ENCODE measurements at places on chromosomes 1 and 21. TPM values are rescaled to one million over a fixed set of nuclear protein-coding genes. Genes with fewer than 3 reads are reported as not detected.

Gene KCNA2
- total RNA-seq: not detected

Gene OR2L2
- not detected for total RNA-seq

Gene PHACTR4
- 4.2 TPM for total RNA-seq

Gene OMA1
- total RNA-seq: 93.6 TPM

Gene CFHR1
- total RNA-seq: not detected

Gene UBL4B
- not detected for total RNA-seq

Gene KLHDC8A
- total RNA-seq: not detected

DNA sequence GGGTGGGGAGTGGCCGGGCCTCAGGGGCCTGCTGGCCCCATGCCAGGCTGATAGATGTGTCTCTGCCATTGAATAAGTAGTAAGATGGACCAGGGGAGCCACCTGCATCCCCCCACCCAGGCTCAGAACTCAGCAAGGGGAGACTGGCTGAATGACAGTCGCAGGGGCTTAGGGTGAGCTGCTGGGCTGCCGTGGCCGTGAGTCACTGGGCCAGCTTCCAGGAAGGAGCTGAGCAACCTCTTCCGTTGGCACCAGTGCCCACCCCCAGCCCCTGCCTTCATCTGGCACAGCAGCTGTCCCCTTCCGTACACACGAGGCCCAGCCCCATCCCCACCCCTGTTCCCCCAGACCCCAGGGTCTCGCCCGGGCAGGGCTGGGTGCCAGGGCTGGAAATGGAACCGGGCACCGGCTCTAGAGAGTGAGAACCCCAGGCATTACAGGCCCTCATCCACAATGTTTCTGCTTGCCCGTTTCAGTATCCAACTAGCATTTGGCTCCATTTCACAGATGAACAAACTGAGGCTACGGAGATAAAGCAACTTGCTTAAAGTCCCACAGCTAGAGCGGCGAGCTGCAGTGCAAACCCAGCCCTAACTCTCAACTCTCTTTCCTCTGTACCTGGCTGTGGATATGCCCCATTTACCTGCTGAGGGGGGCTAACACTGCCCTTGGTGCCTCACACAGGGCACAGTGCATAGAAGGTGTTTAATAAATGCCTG lies 10.2 kb downstream of the WNT4 start:
- no peak for DNase-seq

GRCh38 chr1:7515175-7515574 lies 255.9 kb upstream of the VAMP3 start:
- DNase-seq: no peak

- DNase-seq: peak; percentile 51
These were observed 34.2 kb downstream of the AK5 start for GRCh38 chr1:77316006-77316405.

- DNase-seq: peak; percentile 80
These were observed 696 bp downstream of the TGFB2 start for GRCh38 chr1:218345673-218346390.

DNA sequence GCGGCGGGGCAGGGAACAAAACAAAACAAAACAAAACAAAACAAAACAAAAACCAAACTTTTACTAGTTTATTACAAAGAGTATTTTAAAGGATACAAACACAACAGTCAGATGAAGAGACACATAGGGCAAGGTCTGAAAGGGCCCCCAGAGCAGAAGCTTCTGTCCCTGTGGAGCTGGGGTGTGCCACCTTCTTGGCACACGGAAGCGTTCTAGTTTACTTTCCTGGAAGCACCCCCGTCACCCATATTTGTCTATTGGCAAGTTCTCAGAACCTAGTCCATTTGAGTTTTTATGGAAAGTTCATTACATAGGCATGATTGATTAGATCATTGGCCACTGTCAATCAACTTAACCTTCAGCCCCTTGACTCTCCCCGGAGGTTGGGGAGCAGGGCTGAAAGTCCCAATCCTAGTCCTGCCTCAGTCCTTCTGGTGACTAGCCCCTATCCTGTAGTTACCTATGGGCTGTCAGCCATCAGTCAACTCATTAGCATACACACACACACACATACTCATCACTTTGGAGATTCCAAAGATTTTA lies 380.4 kb downstream of the DPYD start:
- no peak for DNase-seq

GRCh38 chr21:43829575-43830119 lies 35.4 kb upstream of the AGPAT3 start:
- no peak for DNase-seq

DNA sequence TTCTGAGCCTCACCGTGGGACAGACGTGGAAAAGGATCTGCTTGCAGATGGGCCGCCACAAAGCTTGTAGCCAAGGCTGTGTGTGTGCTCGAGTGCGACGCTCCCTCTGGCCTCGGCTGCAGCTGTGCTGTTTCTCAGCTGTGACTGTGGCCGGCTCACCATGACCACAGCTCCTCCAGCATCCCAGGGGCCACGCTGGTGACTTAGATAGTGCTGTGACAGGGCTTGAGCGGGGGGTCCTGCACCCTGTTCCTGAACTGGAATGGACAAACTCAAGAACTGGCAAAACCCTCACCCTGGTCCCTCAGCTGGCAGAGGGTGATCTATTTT lies 17.4 kb upstream of the ACTRT2 start:
- DNase-seq: no peak

DNA sequence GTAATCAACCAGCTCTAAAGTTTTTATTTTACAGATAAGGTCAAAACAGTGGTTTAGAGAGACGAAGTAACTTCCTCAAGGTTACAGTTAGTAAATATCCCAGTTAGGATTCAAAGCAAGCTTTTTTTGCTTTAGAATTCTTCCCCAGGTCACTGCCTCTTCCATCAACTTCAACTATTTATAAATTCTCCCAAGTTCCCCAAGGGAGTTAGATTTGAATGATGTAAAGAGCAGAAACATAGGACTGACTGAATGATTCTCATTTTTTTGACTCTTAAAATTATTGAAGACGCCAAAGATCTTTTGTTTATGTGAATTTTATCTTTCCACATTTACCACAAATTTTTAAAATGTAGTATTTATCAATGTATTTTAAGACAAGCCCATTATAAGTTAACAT lies 4.1 kb downstream of the POGZ start:
- DNase-seq: no peak

GRCh38 chr1:173963477-173963876 lies 46.4 kb upstream of the SERPINC1 start:
- no peak for DNase-seq

DNA sequence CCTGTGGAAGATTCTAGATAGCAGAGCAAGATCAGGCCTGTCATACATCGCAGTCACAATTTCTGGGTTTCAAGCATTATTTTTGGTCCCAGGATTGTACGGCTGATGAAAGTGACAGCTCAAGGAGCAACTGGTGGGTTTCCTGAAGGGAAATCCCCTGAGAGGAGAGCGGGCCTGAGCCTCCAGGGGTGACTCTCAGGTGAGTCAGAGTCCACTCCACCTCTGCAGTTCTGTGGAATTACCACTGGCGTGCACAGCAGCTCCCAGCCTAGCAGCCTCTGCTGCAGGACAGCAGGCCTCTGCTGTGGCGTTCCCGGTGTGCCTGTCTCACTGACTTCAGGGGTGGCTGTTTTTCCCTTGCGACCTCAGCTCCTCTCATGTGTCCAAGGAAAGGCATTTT lies 24.4 kb downstream of the SLC66A1 start:
- no peak for DNase-seq

DNA sequence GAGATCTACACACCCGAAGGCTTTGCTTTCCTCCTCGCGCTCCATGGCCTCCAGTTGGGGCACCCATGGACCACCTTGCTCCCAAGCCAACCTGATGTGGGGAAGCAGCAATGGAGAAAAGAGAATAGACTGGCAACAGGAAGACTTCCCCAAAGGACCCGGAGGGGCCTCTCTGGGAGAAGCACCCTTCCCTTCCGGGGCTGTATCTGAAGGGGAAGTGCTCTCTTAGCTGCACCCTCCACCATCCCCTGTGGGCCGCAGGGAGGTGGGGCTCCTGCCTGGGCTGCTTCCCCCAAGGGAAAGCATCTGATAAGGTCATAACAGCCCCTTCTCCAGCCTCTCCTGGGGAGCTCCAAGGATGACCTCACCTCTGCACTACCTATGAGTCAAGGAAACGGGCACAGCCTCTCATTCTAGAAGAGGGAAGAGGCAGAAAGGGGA lies 100.2 kb downstream of the RIPK4 start:
- DNase-seq: no peak

- DNase-seq: no peak
These were observed 22.1 kb downstream of the SOX13 start for GRCh38 chr1:204094856-204095634.

GRCh38 chr1:85240174-85240601 lies 19.3 kb downstream of the C1orf52 start:
- DNase-seq: no peak

GRCh38 chr1:230986976-230987375 lies 8.1 kb downstream of the ARV1 start:
- DNase-seq: peak; percentile 38

GRCh38 chr1:176880955-176881595 lies 283.4 kb downstream of the ASTN1 start:
- DNase-seq: peak; percentile 39

DNA sequence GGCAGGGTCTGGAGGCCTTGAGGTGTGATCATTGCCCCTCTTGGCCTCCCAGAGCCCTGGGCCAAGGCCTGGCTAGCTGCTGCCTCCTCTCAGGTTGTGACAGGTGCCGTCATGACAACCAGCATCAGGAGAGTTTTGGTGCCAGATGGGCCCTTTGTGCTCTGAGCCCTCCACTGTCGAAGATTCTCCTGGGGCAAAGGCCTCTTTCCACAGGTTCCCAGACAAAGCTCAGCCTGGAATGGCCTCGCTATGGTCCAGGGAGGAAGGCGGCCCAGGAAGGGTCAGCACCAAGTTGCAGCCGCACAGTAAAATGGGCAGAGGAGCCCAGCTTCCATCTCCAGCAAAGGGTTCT lies 78.4 kb downstream of the ALPL start:
- DNase-seq: no peak

DNA sequence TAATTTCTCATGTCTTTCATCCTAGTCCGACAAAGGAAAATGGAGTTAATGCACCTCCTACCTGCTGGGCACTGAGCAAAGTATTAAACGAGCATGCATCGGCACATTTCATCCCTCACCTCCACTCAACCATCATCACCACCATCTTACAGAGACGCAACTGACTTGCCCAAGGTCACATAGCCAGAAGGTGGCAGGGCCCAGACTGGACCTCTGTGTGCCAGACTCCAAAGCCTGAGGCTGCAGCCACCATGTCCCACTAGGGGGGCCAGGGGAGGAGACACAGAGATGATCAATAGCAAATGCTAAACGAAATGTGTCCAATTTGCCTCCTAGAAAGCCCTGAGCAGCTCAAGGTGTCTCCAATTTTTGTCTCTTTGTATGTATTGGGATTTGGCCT lies 163.7 kb upstream of the EDN2 start:
- DNase-seq: no peak

DNA sequence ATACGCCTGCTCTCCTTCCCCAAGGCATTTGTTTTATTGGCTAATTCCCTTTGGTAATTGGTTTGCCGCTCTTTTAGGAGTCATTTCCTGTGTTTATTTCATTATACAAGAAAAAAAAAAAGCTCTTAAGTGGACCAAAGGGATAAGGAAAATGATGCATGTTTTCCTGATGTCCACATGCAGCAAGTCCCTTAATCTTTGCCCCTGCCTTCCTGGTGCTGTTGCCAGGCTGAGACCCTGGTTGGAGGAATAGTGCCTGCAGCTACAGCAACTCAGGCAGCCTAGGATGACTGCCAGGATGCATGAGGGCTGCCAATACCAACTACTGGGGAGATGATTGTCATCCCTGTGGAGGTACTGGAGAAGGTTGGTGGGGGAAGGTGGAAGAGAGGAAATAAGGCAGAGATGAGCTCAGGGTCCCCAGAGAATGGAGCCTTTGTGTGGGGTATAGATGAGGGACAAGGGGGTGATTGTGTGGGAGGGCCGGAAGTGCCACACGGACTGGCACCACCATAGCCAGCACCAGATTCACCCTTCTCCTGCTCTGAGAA lies 6.1 kb upstream of the GATAD2B start:
- DNase-seq: no peak

GRCh38 chr1:201640624-201641023 lies 101.7 kb downstream of the NAV1 start:
- no peak for DNase-seq

GRCh38 chr1:96927125-96927524 lies 205.5 kb downstream of the PTBP2 start:
- no peak for DNase-seq

DNA sequence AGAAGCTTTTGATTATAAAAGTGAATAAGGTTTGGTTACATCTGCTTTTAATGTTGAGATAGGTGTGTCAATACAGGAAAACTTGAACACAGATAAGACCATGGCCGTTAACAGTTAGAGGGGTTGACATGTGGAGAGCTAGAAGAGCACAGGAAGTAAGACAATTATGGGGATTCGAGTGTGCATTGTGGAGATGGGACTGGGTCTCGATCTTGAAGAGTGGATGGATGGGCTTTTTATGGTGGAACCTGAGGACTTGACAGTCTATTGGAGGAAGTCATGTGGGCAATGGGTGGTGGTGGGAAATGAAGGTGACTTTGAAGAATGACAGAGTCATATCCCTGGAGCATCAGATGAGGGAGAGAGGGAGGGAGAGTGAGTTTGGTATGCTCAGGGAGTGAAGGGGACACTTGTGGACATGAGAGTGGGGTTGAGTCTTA lies 12.1 kb downstream of the DYRK1A start:
- no peak for DNase-seq

DNA sequence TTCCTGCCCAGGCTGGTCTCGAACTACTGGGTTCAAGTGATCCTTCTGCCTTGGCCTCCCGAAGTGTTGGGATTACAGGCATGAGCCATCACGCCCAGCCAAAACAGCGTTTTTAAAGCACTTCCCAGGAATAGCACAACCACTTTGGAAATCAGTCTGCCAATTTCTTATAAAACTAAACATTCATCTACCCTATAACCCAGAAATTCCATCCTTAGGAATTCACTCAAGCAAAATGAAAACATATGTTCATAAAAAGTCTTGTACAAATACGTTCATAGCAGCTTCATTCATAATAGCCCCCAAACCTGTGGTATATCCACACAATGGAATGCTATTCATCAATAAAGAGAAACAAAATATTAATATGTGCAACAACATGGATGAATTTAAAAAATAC lies 36.1 kb downstream of the PHC2 start:
- no peak for DNase-seq

DNA sequence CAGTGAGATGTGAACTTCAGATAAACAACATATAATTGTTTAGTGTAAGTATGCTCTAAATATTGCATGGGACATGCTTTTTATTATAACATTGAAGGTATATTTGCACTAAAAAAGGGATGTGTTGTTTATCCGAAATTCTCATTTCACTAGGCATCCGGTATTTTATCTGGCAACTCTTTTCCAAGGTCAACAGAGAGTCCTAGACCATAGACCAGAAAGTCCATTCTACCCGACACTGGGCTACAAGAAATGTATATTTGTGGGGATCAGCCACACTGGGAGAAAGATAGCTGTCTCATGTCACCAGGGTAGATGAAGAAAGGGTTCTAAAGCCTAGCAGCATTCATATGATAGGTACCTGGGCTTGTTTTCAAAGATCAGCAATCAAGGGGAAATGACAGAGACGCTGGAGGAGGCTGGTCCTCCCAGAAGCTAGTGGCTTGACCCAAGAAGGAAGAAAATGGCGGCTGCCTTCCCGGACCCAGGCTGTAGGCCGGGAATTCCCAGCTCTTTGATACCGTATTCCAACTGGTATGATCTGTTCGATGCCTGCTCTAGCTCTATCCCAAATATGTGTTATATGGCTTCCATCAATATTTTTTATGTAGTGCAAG lies 161.1 kb upstream of the IRF2BP2 start:
- DNase-seq: no peak

All from Caki2 (cell line).